Fibroblast of villous mesenchyme (primary cell): ENCODE measurements at places on chromosomes 7 and 10. TPM values are rescaled to one million over a fixed set of nuclear protein-coding genes. Genes with fewer than 3 reads are reported as not detected.

GRCh38 chr7:101927802-101928201 lies 110.4 kb downstream of the CUX1 start:
- peak; percentile 75 for DNase-seq

- DNase-seq = no peak
Observed at GRCh38 chr7:107173691-107174406, 5.0 kb downstream of the HBP1 start.

Gene GPR26
- not detected in 2 replicates for total RNA-seq

DNA sequence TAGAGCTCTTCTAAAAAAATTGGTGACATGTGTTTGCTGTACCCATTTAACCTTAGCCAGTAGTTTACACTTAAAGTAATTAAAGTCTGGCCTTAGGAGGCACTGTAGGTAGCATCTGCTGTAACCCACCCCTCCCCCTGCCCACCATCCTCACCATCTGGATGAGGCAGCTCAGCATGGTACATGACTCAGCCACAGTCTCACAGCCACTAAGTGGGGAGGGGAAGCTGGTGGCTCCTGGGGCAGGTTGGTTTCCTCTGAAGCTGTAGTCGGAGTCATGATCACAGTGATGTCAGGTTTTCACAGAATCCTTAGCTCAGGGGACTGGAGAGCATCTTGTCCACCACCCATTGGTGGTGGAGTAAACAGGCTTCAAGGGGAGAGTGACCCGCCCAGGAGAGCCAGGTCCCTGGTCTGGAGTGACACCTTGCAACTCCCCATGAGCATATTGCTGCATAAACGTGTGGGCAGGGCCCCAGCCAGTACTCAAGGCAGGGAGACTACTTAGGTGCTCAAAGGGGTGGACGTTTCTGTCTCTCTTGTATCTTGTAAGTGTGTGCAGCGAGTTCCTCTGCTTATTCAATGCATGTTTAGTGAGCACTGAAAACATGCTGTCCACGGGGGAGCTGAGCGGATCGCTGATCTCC lies 125.9 kb downstream of the GRK5 start:
- DNase-seq = peak; percentile 71

Gene TNS3
- 120 and 202 TPM in 2 replicates for total RNA-seq

- peak; percentile 24 for DNase-seq
Observed at GRCh38 chr7:111232249-111233084, 141.5 kb downstream of the LRRN3 start.

GRCh38 chr7:130672146-130672545 lies 3.6 kb upstream of the COPG2 start:
- DNase-seq = no peak

GRCh38 chr7:9680713-9681112 lies 1247.3 kb downstream of the NXPH1 start:
- DNase-seq = no peak

Gene DNAJC1
- total RNA-seq = 36.7 and 53.5 TPM in 2 replicates

GRCh38 chr10:47244560-47245500 lies 55.2 kb upstream of the GDF10 start:
- DNase-seq = no peak

DNA sequence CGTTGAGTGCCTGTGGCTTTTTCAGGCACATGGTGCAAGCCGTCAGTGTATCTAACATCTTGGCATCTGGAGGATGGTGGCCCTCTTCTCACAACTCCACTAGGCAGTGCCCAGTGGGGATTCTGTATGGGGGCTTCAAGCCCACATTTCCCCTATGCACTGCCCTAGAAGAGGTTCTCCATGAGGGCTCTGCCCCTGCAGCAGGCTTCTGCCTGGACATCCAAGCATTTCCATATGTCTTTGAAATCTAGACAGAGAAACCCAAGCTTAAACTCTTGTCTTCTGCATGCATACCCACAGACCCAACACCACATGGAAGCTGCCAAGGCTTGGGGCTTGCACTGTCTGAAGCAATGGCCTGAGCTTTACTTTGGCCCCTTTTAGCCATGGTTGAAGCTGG lies 146.4 kb downstream of the ARL4A start:
- DNase-seq = no peak

Gene BTBD16
- not detected in 2 replicates for total RNA-seq

GRCh38 chr10:44010873-44011602 lies 362.4 kb upstream of the ZNF32 start:
- DNase-seq = no peak

GRCh38 chr7:85090919-85091564 lies 95.8 kb downstream of the SEMA3D start:
- no peak for DNase-seq

DNA sequence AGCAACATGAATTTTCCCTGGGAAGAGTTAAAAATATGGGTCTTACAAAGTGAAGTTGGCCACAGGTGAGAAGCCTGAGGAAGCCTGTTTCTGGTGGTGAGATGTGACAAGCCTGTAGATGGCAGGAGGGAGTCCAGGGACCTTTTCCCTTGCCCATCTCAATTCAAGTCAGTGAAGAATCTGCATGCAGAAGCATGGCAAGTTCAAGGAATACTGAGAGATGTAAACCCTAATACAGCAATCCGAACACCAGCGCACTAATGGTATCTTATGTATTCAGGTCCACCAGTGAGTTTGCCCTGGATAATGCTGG lies 73.6 kb downstream of the RHOBTB1 start:
- DNase-seq = no peak

Gene MOGAT3
- not detected in 2 replicates for total RNA-seq

Gene ACBD7
- total RNA-seq = 0.97 and 1.3 TPM in 2 replicates

Gene TWNK
- 3.2 and 3.9 TPM in 2 replicates for total RNA-seq

Gene PVRIG
- not detected in 2 replicates for total RNA-seq

- no peak for DNase-seq
Observed at GRCh38 chr7:56077681-56078080, 13.6 kb downstream of the SUMF2 start.

Gene PNLIPRP3
- not detected in 2 replicates for total RNA-seq

GRCh38 chr7:25482631-25483030 lies 254.3 kb upstream of the NPVF start:
- DNase-seq = no peak

- DNase-seq = no peak
Observed at GRCh38 chr10:127897177-127897576, 4.4 kb upstream of the CLRN3 start.

DNA sequence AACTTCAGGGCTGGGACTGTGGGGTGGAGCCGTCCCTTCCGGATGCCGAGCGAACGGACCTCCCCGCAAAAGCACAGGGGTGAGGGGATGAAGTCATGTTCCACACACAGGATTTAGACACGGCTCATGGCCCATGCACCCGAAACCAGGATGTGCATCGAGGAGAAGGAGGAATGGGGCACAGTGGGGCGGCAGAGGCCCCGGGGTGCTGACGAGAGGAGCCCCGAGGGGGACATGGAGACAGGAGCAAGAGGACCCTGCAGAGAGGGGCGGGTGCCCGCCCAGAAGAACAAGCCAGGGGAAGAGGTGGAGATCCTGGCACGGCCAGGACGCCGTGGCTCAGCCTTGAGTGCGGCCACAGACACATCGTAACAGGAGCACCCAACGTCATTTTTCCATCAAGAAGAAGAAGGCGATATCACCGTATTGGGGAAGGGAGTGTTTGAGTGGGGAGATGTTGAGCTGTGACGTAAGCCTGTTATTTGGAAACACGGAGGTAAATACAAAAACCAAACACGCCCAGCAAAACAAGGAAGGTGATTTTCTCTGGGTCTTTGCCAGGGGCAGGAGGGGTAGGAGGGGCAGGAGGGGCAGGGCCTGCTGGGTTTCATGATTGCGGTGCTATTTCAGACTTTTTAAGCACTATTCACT lies 25.3 kb upstream of the FOXL3 start:
- no peak for DNase-seq

- DNase-seq = no peak
Observed at GRCh38 chr10:53434413-53434812, 661.8 kb upstream of the MBL2 start.

- no peak for DNase-seq
Observed at GRCh38 chr10:13483951-13484350, 44.9 kb downstream of the BEND7 start.

DNA sequence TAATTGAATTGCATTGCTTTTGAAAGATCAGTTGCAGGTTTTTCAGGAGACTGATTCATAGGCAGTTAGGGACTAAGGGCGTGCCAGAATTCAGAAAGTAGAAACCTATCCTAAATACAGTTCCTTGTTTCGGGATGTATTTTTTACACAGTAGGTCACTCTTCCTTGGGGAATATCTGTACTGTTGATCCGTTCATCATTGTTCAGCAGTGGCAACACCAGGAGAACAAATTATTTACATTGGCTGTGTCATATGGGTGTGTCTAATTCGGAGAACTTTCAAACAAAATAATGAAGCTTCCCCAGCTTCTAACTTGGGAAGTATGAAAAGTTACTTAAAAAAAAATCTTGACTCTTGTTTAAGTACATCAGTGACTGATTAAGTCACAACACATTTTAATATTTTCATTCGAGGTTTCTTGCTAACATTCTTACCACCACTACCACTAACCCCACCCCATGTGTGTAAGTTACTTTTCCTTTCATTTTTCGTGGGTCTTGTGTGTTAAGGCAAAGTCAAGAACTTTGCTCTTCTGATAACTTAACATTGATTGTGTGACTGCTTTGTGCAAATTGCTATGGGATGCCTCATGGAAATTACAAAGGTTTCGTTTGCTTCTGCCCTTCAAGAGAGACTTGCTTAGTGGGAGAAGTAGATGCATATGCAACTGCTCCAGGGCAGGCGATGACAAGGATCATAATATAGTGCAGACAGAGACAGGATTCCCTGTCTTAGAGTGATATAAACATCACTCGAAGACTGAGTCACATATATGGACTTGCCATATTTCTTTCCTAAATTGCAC lies 43.8 kb upstream of the RPA3 start:
- peak; percentile 91 for DNase-seq

DNA sequence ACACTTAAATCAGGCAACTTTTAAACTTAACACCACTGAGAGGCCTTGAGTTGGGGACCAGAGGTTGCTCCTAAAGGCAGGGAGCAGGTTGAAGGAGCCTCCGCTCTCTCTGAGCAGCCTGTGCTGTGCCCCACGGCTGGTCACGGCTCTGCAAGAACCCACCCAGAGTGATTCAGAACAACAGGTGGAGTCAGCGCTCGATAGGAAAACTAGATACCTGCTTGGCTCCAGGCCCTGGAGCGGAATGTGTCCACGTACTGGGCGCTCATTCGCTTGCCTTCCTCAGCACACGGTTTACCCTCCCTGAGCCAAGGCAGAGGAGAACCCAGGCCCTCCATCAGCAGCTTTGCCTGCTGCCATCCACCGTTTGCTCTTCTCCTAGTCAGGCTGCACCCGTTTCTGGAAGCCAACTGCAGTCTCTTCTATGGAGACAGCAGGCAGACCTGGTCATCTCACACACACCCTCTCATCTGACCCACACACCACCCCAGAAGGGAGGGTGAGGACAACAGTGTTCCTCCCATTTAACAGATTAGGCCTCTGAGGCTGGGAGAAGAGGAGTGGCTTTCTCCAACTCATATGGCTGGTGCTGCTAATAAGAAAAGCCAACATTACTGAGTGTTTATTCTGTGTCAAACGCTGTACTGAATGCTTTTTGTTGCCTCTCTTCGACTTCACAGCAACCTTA lies 37.6 kb upstream of the PDCD4 start:
- no peak for DNase-seq

Gene LRRTM3
- total RNA-seq = under 0.01 TPM in 1 of 2 replicates, not detected in the other

Gene AVPI1
- total RNA-seq = 12.5 and 19.6 TPM in 2 replicates

DNA sequence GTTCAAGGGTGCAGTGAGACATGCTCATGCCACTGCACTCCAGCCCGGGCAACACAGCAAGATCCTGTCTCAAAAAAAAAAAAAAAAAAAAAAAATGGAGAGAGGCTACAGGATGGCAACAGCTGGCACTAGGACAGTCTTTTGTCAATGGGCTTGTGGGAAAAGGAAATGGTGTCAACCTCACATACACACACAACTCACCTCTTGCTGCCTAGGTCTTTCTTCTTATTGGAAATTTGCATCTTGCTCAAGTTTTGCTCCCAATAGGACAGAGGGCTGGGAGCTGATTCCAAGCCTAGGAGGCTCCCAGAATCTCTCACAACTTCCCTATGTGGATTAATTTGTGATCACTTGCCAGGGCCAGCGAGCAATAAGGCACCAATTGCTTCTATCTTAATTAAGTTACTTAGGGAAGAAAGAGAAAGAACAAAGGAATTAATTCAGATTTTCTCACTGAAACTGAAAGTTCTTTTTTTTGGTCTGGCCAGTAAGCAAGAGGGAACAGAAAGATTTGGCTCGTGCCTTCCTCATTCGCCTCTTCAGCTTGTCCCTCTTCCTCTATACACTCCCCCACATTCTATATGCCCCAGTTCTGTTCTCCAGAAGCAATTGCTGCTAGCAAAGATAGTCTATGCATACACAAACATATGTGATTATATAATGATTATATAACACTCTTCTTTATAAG lies 33.8 kb downstream of the MAP3K8 start:
- no peak for DNase-seq

Gene TMEM140
- total RNA-seq = 3.5 and 5.2 TPM in 2 replicates

GRCh38 chr10:79367426-79368189 lies 20.3 kb downstream of the PPIF start:
- no peak for DNase-seq

DNA sequence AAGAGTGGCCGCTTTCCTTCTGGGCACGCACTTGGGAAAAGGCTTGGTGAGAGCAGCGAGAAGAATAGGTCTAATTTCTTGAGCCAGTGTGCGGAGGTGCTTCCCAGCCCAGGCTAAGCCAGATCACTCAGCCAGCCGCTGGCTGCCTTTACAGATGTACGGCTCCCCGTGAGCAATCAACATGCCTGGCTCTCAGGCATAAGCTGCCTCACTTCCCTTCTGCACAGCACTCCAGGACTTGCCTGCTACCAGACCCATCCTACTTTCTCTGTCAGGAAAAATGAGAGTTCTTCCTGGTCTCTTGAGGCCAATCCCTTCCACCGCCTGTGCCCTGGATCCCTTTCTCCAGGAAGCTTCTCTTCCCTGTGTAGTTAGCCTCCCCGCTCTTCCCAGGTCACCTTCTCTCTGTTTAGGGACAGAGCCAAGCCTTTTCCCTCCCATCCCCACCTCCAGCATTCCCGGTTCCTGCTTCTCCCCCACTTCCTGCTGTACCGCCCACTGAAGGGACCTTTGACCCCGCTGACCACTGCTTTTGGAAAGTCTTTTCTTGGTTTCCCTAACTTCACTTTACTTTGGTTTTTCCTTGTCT lies 1.1 kb upstream of the ACTR3C start:
- DNase-seq = no peak

DNA sequence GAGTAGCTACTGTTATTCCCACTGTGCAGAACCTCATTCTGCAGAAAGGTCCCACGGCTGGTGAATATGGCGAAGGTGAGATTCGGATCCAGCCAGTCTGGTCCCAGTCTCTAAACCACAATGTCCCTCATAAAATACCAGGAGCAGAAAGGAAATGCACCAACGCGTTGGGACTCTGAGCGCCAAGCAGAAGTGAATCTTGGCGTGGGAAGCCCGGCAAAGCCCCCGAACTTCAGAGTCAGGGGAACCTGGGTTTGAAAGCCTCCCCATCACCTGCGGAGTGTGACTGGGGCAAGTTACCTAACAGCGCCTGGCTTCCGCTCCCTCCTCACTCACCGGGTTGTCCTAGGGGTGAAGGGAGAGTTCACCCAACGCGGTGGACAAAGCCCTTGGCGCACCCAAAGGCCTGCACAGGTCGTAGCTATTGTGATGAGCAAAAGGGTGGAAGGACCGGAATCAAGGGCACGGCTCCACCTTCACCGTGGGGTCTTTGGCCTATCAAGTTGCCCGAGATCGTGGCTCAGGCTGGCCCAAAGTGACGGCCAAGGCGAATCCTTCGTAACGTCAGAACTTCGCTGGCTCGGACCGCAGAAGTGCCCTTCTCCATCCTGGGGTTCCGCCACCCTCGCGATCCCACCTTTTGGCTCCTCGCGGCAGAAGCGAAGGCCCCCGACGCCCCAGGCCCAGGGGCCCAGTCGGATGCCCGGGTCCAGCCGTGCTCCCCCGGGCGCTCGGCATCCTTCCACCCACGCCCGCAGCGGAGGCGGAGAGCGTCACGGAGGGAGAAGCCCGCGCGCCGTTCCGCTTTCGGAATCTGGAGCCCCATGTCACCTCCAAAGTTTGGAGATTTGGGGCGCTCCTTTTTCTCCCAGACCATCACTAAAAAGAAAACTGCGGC lies 811 bp downstream of the RGS10 start:
- DNase-seq = no peak
